ENCODE measurements at places on chromosomes 7 and 10.

DNA sequence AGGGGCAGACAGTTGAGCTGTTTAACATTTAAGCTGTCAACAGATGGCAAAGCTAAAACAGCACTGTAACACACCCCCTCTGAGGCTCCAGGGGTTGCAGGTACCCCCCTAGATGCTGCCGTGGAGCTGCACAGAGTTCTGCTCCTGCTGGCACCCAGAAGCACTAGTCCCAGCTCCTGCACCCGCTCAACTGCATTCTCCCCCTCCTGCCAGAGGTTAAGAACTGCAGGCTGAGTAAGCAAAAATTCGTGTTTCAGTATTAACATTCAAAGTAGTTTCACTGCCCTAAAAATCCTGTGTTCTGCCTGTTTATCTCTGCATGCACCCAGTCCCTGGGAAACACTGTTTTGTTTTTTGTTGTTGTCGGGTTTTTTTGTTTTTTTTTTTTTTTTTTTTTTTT is 790.8 kb upstream of the KCND2 start:
- DNase-seq: no peak

DNA sequence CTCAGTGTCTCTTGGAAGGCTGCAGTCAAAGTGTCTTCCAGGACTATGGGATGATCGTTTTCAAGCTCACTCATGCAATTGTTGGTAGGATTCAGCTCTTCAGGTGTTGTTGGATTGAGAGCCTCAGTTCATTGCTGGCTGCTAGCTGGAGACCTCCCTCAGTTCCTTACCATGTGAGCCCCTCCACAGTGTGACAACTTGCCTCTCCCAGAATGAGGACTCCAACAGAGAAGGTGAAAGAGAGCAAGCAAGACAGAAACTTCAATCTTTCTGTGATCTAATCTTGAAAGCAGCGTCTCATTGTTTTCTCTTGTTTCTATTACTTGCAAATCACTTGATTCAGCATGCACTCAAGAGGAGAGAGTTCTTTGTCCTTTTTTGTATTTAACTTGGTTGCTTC is 22.5 kb downstream of the MGAM start:
- no peak for DNase-seq

DNA sequence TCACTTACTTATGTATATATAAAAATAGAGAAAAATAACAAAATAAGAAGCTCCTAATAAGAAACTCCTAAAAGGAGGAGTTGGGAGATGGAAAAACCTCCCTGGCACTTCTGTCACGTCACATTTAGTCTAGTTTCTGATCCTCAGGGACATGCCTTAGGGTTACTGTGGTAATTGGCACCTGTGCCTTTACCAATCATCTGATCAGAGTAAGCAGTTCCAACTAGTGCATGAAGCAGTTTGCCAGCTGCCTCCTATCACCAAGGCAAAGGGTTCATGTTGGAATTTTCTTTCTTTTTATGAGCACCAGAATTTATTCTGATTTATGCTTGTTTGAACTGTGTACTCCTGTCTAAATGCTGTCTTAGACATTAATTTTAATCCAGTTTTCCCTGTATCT is 49.9 kb downstream of the ARL4A start:
- no peak for DNase-seq

GRCh38 chr7:90896458-90896857 is 300.3 kb downstream of the CDK14 start:
- no peak for DNase-seq

DNA sequence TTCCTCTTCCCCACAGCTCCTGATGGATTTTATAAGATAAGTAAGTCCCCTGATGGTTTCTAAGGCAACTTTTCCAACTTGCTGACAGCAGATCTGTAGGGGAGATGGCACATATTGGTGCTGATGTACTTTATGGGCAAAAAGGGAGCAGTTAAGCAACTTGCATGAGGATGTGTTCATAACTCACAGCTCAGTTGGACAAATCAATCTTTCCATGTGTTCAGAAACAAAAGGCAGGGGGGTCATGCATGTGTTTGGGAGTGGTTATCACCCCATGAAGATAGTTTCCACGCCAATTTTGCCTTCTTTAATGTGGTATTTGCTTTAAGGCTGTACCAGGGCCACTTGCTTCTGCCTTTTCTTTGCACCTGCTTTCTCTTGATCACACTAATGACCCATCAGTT is 6.1 kb downstream of the RBM20 start:
- DNase-seq: no peak

GRCh38 chr7:48471196-48471595 is 299.9 kb downstream of the ABCA13 start:
- no peak for DNase-seq

DNA sequence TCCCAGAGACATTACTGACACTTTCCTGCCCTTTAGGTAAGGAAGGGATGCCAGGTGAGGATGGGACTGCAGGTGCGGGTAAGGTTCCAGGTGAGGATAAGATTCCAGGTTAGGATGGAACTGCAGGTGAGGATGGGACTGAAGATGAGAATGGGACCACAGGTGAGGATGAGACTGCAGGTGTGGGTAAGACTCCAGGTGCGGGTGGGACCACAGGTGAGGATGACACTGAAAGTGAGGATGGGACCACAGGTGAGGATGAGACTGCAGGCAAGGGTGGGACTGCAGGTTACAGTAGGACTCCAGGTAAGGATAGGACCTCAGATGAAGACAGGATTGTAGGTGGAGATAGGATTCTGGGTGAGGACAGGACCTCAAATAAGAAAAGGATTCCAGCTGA is 322.3 kb downstream of the WDR37 start:
- DNase-seq: no peak

DNA sequence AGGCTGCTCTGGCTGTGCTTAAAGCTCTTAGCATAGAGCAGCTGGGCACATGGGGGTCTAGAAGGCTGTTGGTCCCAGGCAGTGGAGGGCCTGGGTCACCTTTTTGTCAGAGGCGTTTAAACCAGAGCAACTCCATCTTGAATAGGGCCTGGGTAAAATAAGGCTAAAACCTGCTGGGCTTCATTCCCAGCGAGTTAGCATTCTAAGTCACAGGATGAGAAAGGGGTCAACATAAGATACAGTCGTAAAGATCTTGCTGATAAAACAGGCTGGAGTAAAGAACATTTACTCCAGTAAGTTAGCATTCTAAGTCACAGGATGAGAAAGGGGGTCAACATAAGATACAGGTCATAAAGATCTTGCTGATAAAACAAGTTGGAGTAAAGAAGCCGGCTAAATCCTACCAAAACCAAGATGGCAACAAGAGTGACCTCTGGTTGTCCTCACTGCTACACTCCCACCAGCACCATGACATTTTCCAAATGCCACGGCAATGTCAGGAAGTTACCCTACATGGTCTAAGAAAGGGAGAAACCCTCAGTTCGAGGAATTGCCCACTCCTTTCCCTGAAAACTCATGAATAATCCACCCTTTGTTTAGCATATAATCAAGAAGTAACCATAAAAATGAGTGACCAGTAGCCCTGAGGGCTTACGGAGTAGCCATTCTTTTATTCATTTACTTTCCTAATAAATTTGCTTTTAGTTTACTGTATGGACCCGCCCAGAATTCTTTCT is 96.8 kb upstream of the PCBD1 start:
- DNase-seq: no peak

GRCh38 chr10:103512166-103512565 is 18.7 kb downstream of the NEURL1 start:
- DNase-seq: no peak

- DNase-seq: no peak
Measured at GRCh38 chr10:26952094-26952493, 91.3 kb upstream of the ABI1 start.

DNA sequence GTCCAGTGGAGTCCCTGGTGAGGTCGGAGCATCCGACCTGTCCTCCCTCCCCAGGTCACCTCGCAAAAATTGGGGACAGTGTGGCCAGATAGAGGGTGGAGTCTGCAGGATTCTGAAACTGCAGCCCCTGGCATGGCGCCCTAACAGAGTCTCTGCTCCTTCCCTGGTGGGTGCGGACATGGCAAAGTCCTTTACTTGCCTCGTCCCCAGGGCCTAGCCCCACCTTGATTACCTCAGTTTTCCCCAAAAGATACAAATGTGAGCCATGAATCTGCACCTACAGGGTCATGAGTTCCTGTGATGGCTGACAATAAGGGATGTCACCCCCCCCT is 47.7 kb downstream of the NPVF start:
- DNase-seq: no peak

DNA sequence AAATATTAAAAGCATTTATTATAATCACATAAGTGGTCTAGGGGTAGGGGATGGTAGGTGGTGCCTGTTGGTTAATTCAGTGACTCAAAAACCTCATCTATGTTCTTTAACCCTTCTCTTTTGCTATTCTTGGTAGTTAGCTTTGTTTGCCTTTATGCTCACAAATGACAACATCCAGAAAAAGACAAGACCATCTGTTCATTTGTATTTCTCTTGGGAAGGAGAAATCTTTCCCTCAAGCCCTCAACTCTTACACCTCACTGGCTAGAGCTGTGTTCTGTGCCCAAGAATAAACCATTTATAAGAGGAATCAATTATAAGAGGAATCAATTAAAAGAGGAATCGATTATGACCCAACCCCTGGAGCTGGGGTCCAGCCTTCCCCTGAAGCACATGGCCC is 10.8 kb upstream of the IFRD1 start:
- DNase-seq: no peak

- DNase-seq: no peak
Measured at GRCh38 chr7:73681031-73681430, 2.2 kb downstream of the DNAJC30 start.

GRCh38 chr10:70477661-70478162 is 855 bp upstream of the PALD1 start:
- DNase-seq: peak; percentile 81

GRCh38 chr7:36462551-36463137 is 73.0 kb downstream of the ANLN start:
- no peak for DNase-seq

- DNase-seq: no peak
Measured at GRCh38 chr10:131050162-131050766, 261.3 kb downstream of the TCERG1L start.

DNA sequence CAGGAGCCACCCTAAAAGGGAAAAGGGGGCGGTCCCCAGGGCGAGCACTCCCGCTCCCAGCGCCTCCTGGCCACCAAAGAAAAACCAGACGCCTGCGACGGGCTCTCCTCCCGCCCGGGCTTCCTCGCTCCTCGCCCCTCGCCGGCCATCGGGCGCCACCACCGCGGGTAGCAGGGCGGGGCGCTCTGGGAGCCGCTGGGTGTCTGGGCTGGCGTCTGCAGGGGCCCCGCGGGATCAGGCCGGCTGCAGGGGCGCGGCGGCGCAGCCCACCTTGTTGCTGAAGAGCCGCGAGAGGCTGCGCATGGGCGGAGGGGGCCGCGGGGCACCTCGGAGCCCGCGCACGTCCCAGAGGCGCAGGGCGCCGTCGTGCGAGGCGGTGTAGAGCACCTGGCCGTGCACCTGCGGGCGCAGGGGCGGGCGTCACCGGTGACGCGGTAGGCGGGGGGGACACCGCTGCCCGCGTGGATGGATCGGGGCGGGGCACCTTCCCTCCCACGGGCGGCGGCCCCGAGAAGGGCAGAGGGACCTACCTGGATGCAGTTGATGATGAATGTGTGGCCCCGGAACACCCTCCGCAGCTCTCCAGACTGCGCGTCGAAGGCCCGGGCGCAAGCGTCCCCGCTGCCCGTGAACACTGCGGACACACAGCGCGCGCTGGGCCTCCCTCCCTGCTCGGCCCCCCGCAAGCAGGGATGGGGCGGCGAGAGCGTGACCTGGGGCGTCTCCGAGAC is 28.3 kb downstream of the WDR86 start:
- DNase-seq: peak; percentile 47

DNA sequence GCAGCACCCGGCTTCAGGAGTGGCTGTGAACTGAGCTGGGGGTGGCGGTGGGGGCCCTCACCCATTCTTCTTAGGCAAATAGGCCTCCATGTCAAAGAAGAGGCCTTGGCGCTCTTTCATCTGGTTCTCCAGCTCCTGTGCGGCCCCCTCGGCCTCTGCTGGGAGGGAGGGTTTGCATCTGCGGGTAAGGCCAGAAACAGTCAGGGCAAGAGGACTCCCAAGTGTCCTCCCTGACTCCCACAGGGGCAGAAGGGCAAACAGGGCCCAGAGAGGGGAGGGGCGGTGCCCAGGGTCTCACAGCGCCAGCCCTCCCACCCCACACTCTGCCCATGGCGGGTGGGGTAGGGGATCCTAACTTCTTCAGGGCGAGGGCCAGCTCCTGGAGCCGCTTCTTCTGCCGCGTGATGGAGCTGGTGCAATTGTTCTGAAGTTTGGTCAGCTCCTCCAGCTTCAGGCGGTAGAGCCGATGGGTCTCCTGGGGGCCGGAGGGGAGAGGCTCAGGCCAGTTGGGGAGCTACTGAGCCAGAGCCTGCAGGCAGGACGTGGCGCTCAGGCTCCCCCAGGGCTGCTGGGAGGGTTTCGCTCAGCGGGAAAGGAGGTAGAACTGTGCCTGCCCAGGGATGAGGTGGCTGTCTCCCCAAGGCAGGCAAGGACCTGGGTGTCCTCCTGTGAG is 2.2 kb downstream of the TMEM120A start:
- no peak for DNase-seq

GRCh38 chr7:128877756-128878120 is 15.1 kb downstream of the ATP6V1F start:
- no peak for DNase-seq

- DNase-seq: no peak
Measured at GRCh38 chr7:122304319-122304975, at the start of gene FEZF1. Gene FEZF1, minus strand, starts transcription at chr7:122304750. Its CDS starts 313 bp downstream, at chr7:122304437.

DNA sequence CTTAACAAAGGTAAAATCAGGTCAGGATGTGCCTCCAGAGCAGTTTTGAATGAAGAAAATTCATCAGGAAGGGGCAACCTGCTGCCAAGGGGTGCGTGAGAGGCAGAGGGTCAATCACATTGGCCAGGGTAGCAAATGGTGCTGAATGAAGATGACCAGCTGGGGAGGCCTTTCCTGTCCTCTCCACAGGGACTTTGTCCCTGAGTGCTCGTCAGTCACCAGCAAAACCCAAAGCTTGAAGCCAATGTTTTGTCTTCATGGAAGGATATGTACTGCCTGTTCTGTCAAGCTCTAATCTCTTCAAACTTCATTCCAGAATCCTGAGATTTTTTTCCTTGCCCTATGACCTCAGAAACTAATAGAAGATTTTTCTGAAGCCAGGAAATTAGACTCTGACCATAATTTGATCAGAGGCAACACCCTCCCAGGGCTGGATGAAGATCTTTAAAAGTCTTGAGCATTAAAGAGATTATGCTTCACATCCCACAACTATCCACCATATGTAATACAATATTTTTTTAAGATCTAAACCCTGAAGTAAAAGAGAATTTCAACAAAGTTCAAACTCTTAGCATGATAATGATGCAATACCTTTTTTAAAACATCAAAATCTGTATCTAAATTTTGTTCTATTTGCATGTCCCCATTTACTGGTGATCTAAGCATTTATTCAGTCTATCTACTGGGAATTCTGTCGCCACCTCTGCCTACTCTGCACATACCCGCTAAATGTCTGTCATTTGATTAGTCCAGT is 243.0 kb downstream of the SNX13 start:
- no peak for DNase-seq
